ENCODE measurements at places on chromosomes 16 and 17.

DNA sequence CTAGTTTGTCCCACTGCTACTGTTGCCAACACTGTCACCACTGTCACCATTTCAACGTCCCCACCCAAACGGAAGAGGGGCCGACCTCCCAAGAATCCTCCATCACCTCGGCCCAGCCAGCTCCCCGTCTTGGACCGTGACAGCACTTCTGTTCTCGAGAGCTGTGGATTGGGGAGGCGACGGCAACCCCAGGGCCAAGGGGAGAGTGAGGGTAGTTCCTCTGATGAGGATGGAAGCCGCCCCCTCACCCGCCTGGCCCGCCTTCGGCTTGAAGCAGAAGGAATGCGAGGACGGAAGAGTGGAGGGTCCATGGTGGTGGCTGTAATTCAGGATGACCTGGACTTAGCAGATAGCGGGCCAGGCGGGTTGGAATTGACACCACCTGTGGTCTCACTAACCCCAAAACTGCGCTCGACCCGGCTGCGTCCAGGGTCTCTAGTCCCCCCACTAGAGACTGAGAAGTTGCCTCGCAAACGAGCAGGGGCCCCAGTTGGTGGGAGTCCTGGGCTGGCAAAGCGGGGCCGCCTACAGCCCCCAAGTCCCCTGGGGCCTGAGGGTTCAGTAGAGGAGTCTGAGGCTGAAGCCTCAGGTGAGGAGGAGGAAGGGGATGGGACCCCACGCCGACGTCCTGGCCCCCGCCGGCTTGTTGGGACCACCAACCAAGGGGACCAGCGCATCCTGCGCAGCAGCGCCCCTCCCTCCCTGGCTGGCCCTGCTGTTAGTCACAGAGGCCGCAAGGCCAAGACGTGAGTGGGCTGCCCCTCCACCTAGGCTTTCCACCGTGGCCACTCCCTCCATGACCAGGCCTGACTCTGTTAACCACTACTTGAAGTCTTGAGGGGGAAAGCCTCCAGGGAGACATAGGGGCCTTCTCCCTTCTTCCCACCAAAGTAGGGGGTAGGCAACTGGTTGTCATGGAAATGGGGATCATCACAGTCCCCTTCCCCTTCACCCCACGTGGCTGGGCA, 9.0 kb upstream of the PHKG2 start:
- no peak for DNase-seq

- no peak for DNase-seq
Observed at GRCh38 chr17:35692512-35693210, 38.8 kb upstream of the RASL10B start.

GRCh38 chr17:50893183-50893993, 27.2 kb upstream of the TOB1 start:
- no peak for DNase-seq

GRCh38 chr16:88726981-88727380, 20.7 kb downstream of the CTU2 start:
- no peak for DNase-seq

DNA sequence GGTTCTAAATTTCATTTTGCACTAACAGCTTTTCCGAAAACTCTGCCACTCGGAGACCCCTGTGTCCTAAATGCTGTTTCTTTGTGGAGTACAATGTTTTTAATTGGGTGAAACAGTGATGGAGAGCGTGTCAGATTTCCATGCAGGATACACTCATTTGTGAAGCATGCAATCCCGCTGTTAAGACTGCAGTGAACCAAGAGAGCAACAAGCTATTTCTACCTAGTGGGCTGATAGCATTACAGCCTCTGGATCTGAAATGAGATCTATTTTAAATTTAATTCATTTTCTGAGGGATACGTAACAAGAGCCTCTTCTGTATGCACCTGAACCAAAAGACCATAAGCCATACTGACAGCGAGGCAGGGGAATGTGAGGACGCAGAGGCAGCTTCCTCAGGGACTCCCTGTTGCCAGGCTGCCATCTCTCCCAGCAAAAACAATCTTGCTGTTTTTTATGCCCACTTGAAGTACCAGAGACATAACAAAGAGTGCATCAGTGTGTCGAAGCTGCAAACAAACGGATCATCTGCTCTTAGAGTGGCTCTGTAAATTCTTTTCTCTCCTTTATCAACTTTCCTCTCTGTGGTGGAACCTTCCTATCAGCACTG, 199.9 kb upstream of the COX10 start:
- DNase-seq, result no peak

- no peak for DNase-seq
Observed at GRCh38 chr16:79687249-79688130, 87.0 kb upstream of the MAF start.

- no peak for DNase-seq
Observed at GRCh38 chr17:10547351-10547750, 2.1 kb downstream of the MYH2 start.

DNA sequence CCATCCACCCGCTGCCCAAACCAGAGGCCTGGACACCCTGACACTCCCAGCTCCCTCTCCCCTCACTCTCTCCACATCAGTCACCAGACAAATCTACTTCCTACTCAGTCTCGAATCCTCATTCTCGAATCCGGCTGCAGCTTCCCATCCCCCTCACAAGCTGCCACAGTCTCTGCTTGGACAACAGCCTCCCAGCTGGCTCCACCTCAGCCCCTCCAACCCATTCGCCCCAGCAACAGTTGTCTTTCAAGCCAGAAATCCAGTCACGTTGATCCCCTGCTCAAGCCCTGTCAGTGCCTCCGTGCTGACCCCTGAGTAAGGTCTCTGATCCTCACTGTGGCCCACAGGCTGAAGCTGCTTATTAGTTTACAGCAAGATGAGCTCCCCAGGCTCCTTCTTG, 44.2 kb upstream of the MTSS2 start:
- no peak for DNase-seq

- DNase-seq, result no peak
Observed at GRCh38 chr16:27678955-27679354, 129.0 kb downstream of the KATNIP start.

GRCh38 chr17:74775409-74776043, 619 bp downstream of the NAT9 start:
- DNase-seq, result no peak

- no peak for DNase-seq
Observed at GRCh38 chr16:49051576-49051975, 230.1 kb downstream of the CBLN1 start.

DNA sequence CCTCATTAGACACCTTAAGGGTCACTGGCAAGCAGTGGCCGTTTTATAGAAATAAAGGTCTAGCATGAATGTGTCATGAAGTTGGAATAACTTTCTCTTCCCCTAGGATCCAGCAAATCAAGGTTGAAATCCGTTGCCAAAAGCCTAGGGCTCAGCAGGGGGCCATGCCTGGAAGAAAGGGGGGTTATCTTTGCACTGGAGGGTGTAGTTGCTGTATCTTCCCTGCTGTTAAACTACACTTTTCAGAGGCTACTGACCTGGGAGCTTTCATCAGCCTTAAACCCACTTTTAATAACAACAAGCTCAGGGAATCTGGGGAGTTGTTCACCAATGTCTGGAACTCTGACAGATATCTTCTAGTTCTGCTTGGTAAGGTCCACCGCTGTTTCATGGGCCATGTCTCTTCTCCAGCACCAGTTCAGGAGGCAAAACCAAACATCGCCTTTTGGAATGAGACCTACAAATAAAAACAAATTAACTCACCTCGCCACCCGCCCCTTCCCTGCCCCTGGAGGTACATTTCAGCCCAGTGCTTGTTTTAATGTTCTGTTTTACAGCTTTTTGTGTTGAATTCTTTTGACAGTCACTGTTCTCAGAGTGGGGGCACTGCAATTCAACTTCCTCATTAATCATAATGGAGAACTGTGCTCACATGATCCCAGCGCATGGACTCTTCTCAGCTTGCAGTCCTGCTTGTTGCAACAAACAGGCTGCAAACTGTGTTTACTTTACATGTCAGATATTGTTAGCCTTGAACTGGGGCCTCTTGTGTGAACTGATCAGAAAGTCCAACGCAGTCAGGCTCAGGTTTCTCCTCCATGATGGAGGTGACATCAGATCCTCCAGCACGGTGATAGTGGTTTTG, 508.7 kb downstream of the KCNJ2 start:
- no peak for DNase-seq

- DNase-seq, result no peak
Observed at GRCh38 chr16:78323315-78323714, 223.9 kb downstream of the WWOX start.

- DNase-seq, result no peak
Observed at GRCh38 chr16:73069581-73070262, 21.8 kb upstream of the ZFHX3 start.

DNA sequence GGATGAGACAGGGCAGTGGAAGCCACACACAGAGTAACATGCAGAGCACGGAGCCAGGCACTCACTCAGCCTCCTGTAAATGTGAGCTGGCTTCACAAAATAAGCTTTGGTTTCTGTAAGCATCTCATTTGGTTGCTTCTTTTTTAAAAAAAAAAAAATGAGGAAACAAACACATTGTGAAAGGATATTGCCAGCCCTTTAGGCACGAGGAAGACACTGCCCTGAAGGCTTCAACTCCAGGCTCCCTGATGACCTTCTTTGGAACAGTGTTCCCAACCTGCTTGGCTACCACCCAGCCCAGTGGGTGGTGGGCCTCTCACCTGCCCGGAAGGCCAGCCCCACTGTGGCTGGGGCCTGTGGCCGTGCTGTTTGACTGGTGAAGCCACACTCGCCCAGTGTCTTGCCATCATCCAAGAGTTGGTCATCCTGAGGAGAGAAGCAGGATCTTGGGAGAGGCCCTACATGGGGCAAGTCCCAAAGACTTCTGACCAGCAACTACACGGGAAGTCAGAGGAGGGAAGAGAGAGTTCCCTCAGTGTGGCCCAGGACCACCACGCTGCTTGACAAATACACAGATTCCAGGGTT, 1.9 kb downstream of the ELOB start:
- no peak for DNase-seq

DNA sequence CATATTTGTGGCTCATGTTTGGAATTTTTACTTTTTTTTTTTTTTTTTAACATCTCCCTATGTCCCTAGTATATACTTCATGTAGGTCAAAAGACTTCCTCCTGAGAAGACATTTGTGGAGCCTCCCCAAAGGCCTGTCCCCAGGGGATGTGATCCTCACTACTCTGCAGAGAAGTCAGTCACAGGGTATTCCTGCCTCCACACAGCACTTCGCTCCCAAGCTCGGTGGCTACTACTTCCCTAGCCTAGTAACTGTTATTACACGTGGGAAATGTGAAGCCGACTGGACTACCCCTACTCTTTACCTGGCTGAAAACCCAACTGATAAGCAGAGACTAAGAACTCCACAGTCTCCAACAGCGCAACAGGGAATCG, 116.8 kb downstream of the HIC1 start:
- DNase-seq, result no peak

DNA sequence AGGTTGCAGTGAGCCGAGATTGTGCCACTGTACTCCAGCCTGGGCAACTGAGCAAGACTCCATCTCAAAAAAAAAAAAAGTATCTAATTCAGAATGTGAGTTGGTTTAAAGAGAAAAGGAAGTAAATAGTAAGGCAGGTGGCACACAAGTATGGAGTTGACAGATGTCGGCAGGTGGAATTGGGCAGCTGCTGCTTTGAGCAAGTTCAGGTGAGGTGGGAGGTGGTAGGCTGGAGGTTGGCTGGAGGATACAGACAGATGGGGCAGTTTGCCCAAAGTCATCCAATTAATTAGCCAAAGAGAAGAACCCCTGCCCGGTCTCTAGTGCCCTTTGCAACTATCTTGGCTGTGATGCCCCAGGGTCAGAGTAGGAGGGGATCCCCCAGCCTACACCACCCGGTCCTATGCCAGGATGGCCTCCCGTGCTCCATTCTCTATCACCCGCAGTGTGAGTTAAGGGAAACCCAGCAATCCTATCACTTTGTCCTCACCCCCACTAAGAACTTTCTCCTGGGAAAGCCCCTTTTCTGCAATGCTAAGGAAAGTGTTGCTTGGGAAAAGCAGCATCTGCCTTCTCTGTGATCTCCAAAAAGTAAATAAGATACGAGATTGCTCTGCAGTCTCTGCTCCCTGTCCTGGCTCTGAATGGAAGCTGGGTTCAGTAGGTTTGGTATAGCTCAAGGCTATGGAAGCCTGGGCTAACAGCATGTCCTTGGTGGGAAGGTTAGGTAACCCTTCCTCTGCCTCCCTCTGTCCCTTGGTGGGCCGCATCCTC, 32.2 kb downstream of the SLC12A3 start:
- DNase-seq, result no peak

DNA sequence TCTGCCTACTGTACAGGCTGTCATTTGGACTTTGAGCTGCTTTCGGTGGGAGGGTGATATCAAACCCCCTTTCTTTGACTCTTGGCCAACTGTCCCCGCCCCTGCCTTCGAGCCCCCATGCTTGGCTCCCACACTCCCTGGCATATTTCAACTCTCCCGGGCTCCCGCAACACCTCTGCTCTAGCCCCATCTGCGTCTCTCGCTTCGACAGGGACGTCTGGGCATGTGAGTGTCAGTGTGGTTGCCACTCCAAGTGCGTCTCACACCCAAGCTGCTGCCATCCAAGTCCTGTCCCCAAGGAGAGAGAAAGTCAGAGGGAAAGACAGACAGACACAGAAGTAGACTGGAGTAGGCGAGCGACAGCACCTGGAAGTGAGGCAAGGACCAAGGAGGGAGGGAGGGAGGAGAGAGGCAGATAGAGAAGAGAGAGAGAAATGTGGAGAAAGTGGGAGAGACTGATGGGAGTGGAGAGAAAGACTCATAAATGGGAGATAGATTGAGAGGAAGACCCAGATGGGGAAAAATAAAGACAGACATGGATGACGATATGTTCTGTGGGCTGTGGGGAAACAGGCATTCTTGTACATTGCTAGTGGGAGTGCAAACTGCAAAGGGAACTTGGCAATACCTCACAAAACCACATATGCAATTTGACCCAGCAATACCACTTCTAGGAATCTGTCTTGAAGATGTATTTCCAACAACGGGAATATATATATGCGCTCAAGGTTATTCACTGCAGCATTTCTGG, 11.8 kb downstream of the STARD3 start:
- DNase-seq, result no peak

DNA sequence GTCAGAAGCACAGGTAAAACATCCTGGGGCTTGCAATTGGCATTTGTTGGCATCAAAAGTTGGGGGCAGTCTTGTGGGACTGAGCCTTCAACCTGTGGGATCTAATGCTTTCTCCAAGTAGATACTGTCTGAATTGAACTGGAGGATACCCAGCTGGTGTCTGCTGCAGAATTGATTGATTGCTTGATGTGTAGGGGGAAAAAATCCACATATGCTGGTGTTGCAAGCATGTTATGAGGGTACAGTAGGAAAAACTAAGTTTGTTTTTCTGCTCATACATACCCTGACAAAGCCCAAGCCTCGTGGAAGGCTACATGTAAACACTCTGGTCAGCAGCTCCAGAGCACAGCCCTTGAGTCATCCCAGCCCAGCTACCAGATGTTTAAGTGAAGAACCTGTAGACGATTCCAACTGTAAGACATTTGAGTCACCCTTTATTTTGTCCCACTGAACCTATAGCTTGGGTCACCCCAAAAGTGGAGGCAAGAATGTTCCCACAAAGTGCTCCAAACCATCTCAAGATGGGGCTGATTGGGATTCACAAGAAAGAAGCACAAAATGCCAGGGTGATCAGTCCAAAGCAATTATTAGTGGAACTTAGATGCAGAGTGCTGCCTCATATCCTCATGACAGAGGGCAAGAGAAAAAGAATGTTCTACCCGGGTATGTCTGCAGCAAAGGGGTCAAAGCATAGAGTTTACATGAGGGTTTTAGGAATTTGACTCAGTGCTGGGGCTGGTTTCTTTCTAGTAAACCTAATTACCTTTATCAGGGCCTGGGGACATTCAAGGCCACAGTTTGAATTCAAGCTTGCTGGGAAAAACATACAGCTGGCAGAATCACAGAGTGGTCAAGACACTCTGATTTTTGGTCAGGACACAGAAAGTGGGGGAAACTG, 9.6 kb upstream of the APPBP2 start:
- no peak for DNase-seq

- peak; percentile 51 for DNase-seq
Observed at GRCh38 chr16:85104821-85105391, 7.4 kb downstream of the CIBAR2 start.

GRCh38 chr16:73306901-73307413, 259.0 kb upstream of the ZFHX3 start:
- DNase-seq, result no peak
